ENCODE measurements at places on chromosomes 1 and 21.

GRCh38 chr1:226666164-226666506 is 72.9 kb downstream of the ITPKB start:
- DNase-seq: no peak

DNA sequence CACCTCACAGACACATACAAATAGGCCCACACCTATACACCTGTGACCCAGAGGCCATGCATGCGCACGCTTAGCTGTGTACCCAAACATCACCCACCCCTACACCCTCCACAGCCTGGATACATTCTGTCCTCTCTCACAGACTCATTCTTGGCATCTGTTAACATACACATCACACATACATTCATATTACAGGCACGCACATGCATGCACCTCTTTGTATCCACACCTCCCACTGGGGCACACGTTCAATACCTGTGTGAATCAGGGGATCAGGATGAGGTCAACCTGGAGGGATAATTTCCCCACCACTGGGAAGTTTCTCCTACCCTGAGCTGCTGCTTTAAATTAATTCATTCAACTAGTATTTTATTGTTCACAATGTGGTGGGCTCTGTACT is 35.6 kb upstream of the EPB41 start:
- DNase-seq: no peak

GRCh38 chr1:11525516-11525915 is 46.6 kb downstream of the DISP3 start:
- peak; percentile 2 for DNase-seq

DNA sequence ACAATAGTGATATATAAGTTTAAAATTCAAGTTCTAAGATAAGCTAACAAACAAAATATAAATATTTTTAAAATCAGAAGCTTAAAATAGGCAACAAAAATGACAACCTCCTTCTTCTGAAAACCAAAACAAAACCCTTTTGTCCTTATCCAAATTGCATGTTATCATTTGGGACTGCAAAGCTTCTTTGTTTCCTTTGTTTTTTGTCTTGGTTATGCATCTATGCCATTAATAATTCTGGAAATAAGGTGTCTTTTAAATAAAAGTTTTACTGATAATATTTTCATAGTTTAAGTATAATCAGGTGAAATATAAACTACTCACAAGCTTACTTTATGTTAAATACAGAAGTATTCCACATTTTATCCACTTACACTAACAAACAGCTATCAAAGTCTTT is 20.5 kb downstream of the ADSS2 start:
- DNase-seq: no peak

DNA sequence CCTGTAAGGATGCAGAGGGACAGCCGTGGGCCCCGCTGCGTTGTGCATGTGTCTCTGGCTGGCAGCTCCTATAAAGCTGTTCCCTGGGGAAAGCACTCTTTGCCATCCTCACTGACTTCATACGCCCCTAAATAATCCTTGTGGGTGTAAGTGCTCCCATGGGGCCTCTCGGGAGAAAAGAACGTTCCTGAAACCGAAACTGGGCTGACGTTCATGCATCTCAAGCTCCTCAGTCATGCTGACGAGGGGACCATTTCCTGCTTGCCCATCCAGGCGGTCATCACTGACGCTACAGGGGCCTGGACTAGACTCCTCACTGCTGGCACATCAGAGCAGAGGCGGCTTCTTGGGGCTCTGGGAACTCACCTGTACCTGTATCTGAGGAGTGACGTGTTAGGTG is 73.1 kb upstream of the USP24 start:
- no peak for DNase-seq

- DNase-seq: no peak
These were observed 824.7 kb downstream of the USP25 start for GRCh38 chr21:16554503-16554902.

DNA sequence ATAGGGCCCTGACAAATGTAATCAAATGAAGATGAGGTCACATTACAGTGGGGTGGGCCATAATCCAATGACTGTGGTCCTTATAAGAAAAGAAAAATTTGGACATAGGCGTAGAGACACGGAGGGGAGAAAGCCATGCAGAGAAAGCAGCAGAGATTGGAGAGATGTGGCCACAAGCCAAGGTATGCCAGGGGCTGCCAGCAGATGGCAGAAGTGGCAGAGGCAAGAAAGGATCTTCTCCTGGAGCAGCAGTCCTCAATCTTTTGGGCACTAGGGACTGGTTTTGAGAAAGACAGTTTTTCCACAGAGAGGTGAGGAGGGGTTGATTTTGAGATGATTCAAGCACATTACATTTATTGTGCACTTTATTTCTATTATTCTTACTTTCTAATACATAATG is 355.1 kb downstream of the NPHP4 start:
- no peak for DNase-seq

DNA sequence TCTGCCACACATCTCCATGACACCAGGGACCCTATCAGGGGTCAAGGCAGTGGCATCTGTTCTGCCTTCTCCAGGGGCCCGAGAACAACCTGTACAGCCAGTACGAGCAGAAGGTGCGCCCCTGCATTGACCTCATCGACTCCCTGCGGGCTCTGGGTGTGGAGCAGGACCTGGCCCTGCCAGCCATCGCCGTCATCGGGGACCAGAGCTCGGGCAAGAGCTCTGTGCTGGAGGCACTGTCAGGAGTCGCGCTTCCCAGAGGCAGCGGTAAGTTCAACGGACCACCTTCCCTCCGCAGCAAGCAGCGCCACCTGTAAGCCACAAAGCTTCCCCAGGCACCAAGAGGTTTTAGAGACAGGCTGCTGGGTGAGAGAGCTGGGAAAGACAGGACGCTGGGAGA is 15.9 kb downstream of the MX2 start:
- no peak for DNase-seq

GRCh38 chr1:181778640-181779260 is 282.8 kb downstream of the ZNF648 start:
- peak; percentile 17 for DNase-seq

DNA sequence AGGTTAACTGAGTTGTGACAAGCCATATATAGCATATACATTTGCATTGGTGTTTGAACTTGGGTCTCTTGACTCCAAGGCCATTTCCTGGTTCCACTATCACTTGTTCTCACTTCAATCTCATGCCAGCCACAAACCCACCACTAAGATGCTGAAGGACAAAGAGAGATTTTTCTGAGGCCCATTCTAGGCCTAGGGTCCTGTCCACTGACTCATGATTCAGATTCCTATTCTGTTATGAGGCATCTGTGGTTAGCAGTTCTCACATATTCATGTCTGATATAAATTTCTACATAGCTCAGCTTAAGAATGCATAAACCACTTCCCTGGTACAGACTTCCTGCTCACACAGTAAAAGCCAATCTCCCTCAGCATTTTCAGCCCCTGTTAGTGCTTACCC is 326.1 kb upstream of the BEND5 start:
- DNase-seq: no peak

GRCh38 chr1:87903242-87903641 is 574.6 kb downstream of the LMO4 start:
- DNase-seq: no peak

GRCh38 chr21:43362321-43362791 is 64.6 kb downstream of the SIK1 start:
- peak; percentile 81 for DNase-seq

DNA sequence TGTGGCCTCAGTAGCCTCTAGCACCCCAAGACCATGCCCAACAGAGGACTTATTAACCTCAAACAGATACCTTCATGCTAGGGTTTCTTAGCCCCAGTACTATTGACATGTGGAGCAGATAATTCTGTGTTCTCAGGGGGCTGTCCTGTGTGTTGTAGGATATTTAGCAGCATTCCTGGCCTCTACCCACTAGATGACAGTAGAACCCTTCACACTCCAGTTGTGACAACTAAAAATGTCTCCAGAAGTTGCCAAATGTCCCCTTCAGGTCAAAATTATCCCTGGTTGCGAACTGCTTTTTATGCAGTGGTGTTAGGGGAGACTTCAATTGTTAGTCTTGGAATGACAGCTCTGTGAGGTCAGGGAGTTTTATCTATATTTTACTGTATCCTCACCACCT is 8.1 kb downstream of the KAZN start:
- no peak for DNase-seq

GRCh38 chr1:115289940-115290339 is 48.1 kb downstream of the NGF start:
- peak; percentile 34 for DNase-seq

- DNase-seq: no peak
These were observed 5.9 kb downstream of the IL22RA1 start for GRCh38 chr1:24136956-24137539.

GRCh38 chr1:55466921-55467320 is 251.8 kb upstream of the USP24 start:
- no peak for DNase-seq

- DNase-seq: no peak
These were observed 13.5 kb downstream of the MOV10 start for GRCh38 chr1:112687785-112688496.

- no peak for DNase-seq
These were observed 100.0 kb upstream of the HNRNPU start for GRCh38 chr1:244964112-244964971.

GRCh38 chr1:66750577-66750976 is 1.7 kb upstream of the DYNLT5 start:
- DNase-seq: no peak

- no peak for DNase-seq
These were observed 508.6 kb downstream of the PTPRU start for GRCh38 chr1:29744684-29745490.

- DNase-seq: no peak
These were observed 106.8 kb downstream of the CRYAA start for GRCh38 chr21:43275421-43276211.

- DNase-seq: no peak
These were observed 12.5 kb downstream of the PIP5K1A start for GRCh38 chr1:151210830-151211229.

DNA sequence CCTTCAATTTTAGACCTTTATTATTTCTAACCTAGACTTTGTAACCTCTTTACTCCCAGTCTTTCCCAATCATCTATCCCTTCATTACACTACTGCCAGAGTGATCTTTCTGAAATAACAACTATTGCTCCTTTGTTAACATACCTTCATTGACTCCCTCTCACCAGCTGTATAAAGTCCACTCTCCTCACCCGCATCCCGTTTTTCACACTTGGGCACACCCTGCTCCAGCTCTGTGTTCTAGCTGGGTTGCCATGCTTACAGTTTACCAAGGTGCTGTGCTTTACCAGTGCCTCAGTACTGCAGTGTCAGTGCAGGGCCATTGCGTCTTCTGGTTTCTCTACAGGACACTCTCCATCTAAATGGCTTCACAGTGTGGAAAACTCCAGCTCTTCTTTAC is 148.2 kb downstream of the NFIA start:
- no peak for DNase-seq

DNA sequence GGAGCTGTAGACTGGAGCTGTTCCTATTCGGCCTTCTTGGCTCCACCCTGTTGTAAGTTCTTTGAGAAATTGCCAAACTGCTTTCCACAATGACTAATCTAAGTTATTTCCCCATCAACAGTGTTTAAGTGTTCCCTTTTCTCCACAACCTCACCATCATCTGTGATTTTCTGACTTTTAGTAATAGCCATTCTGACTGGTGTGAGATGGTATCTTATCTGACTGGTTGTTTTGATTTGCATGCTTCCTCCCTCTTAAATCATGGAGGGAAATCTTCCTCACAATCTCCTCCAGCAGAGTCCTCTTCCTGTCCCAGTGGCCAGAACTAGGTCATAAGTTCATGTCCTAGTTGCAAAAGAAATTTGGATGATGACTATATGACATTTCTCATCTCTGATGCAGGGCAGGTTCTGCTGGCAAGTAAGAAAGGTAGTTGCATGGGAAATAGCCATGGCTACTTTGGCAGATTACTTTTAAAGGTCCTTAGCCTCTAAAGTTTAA is 294.0 kb downstream of the LRRC40 start:
- DNase-seq: no peak

DNA sequence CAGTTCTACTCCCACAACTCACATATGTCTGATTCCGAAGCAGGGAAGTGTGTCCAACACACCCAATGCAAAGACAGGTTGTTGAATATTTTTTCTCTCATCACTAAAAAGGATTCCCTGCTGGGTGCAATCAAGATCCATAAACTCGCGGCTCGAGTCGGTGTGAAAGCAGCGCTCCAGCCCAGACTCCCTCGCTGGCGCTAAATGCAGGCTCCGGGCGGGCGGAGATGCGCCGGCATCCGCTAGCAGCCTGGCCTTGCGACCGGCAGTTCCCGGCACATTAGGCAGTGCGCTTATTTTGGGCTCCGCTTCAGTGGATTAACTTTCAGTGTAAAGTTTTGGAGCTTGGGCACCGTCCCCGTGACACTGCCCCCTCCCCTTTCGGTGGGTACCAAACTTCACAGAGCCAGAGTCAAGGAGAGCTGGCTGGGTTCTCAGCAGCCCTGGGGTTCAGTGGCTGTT is 87.7 kb upstream of the POU3F1 start:
- DNase-seq: no peak

- DNase-seq: peak; percentile 77
These were observed 63.2 kb downstream of the CD247 start for GRCh38 chr1:167454894-167455785.

DNA sequence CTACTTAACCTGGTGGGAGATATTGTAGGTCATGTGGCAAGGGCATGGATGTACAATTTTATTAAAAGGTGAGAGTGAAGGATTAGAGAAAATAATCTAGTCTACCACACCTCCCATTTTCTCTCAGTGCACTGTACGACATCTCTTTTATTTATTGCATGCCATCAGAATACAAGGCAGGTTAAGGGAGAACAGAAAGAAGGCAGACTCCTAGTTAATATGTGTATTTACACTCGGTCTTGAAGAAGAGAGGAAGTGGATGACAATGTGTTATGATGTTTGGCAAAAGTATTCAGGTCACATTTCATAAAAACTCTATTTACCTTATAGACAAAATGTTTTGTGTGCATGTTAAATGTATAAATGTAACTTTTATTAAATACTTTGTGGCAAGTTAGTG is 306.1 kb downstream of the CTH start:
- no peak for DNase-seq

DNA sequence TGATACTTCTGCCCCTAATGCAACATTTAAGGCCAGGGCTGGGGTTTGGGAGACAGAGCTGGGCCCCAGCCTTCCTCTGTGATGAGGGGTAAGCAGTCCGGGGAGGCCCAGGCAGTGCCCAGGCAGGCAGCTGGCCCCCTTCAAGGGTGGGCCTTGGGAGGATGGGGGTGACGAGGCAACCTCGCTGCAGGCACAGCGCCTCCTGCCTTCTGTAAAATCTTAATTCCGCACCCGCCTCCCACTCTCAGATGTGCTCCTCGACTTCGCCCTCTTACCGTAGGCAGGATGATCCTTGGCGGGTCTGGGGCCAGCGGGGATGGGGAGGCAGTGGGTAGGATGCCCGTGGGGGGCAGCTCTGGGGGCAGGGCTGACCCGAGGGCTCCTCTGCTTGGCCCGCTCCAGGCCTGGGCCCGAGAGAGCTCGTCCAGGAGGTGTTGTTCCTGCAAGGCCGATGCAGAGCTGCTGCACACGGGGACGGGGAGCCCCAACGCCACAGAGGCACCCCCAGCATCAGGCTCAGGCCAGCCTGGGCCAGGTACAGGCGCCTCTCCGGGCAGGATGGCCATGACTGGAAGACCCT is 9.1 kb downstream of the C21orf58 start:
- no peak for DNase-seq

DNA sequence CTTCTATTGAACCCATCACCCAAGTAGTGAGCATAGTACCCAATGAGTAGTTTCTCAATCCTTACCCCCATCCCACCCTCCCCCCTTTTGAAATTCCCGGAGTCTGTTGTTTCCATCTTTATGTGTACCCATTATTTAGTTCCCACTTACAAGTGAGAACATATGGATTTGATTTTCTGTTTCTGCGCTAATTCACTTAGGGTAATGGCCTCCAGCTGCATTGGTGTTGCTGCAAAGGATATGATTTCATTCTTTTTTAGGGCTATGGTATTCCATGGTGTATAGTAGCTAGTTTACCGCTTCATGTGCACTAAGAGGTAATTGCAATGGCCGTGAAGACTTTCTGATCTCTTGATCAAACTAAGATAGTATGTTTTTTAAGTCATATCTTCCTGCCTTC is 107.5 kb upstream of the SERTAD4 start:
- no peak for DNase-seq

Data from iPS-NIHi11 (cell line).